Astrocyte of the spinal cord (primary cell): ENCODE measurements at places on chromosomes 6 and 20.

DNA sequence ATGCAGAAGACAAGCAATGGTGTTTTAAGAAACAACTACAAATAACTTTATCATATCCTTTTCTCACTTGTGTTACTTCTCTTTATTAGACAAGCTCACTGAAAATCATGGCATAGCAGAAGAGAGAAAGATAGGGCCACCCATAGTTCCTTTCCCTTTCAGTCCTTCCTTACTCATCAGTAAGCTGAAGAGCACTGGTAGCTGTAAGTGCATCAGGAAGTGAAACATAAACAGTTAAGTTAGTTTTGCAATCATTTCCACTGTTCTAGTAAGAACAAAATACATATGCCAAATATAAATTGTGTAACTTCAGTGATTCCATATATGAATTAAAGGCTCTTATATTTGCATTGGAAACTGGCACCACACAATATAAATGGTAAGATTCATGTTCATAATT is 220.1 kb downstream of the HACE1 start:
- no peak for DNase-seq

- no peak for DNase-seq
Measured at GRCh38 chr6:137341681-137342195, 122.6 kb upstream of the IFNGR1 start.

GRCh38 chr6:3396503-3397180 is 60.2 kb downstream of the SLC22A23 start:
- DNase-seq = no peak

DNA sequence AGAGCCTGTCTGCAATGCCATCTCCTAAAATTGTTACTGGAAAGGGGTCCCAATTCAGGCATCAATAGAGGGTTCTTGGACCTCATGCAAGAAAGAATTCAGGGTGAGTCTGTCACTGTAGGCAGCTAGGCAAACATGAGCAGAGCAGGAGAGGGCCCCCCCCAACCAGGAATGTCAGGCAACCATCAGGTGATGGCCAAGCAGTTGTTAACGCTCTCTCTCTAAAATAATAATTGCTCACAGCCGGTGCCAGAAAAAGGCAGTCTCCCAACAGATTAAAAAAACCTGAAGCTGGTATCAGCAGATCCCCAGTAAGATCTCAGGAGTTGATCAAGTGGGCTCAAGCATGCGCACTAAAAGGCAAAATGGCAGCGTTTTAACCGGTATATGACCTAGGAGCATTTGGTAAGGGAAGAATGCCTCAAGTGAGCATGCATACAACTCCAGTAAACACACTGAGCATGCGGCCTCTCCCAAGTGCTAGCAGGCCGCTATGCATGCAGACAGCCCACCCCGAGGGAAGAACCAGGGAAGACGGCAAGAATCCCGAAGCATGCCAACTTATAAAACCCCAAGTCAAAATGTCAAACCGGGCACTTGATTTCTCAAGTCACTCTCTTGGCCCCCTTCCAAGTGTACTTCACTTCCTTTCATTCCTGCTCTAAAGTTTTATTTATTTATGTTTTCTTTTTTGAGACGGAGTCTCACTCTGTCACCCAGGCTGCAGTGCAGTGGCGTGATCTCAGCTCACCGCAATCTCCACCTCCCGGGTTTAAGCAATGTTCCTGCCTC is 44.0 kb upstream of the RNGTT start:
- DNase-seq = no peak

DNA sequence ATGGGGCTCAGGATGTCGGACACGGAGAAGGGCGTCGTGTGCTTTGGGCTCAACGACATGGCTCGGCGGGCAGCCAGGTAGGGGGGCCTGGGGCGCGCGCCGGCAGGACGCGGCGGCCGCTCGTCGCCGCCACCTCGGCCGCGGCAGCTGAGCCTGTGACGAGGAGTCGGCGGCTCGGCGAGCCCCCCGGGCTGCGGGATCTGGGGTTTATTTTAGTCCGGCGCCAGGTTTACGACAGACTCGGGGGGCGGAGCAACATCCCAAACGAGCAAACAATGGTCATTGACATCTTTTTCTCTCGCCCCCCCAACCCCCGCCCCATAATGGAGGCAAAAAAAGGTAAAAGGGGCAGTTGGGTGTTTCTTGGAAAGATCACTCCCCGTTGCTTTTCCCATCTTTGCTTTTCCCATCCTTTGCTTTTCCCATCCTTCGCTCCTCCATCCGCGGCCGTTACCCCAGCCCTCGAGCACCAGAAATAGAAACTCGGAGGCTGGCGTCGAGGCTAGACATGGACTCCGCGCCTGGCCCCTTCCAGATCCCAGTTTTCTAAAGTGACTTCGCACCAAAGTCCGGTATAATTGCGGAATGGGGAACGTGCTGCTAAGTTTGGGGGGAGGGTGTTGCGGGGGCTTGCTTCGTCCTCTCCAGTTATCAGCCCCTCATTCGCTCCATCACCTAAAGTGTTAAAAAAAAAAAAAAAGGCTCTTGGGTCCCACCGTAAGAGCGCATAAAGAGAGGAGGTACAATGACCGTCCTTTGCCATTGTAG is at the start of gene NKX2-4:
Gene NKX2-4 (minus strand): TSS at position 186 of the 768 bp plus-strand sequence. CDS start 127 bp downstream, at position 59.
- no peak for DNase-seq
